Fibroblast of skin of right biceps (primary cell): ENCODE measurements at places on chromosomes 12 and 14.

DNA sequence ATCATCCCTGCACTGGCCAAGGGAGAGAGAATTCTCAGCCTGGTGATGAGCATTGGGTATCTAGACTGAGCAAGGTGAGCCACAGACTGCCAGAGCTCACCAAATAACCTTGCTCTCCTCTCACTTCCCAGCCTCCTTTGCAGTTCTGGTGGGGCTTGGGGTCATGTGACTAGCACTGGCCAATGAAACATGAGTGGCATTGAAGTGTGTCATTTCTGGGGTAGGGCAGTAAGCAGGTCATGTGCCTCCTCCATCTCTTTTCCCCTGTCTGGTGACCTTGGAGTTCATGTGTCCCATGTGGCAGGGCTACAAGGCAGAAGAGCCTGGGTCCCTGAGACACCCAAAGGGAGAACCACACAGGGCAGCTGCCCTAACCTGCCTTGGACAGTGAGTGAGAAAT is 3.6 kb upstream of the KRT72 start:
- DNase-seq = no peak

DNA sequence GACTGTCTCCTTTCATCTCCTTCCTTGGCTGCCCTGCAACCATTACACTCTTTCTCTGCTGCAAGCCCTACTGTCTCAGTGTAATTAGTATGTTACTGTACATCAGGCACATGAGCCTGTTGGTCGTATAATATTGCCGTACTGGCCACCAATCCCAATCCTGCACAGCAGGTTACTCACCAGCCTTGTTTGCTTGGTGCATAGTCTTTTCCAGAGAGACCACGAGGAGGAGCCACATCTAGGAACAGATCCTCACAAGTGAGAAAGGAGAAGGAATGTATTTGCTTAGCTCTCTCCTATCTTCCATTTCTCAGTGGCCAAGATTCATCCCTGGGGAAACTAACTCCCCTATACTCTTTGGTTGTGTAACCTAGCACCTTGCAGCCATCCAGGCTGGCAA is 33.0 kb upstream of the BICDL1 start:
- no peak for DNase-seq

DNA sequence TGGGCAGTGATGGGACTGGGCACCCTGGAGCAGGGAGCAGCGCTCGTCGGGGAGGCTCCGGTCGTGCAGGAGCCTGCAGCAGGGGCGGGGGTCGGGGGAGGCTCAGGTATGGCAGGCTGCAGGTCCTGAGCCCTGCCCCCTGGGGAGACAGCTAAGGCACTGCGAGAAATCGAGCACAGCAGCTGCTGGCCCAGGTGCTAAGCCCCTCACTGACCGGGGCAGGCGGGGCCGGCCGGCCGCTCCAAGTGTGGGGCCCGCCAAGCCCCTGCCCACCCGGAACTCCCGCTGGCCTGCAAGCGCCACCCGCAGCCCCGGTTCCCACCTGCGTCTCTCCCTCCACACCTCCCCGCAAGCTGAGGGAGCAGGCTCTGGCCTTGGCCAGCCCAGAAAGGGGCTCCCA is 326.8 kb upstream of the TMTC1 start:
- DNase-seq = no peak

- DNase-seq = no peak
Measured at GRCh38 chr12:127025545-127025944, 1241.4 kb upstream of the TMEM132C start.

DNA sequence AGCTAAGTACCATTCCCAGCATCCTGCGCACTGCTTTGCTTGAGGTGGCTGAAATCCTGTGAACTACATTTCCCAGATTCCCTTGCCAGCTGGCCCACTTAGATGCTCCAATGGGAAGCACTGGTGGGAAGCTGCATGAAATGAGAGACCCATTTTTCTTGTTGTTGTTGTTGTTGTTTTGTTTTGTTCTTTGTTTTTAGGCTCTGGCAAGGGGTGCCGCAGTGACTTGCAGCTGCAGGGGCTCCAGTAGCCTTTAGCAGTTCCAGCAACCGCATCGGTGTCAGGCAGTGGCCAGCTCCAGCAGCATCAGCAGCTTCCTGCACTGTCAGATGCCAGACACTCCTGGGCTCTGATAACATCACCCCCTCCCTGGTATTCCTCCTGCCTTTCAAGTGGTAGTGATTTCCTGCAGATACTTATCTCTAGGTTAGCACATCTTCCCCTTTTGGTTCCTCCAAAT is 8.8 kb upstream of the EGLN3 start:
- DNase-seq = no peak

DNA sequence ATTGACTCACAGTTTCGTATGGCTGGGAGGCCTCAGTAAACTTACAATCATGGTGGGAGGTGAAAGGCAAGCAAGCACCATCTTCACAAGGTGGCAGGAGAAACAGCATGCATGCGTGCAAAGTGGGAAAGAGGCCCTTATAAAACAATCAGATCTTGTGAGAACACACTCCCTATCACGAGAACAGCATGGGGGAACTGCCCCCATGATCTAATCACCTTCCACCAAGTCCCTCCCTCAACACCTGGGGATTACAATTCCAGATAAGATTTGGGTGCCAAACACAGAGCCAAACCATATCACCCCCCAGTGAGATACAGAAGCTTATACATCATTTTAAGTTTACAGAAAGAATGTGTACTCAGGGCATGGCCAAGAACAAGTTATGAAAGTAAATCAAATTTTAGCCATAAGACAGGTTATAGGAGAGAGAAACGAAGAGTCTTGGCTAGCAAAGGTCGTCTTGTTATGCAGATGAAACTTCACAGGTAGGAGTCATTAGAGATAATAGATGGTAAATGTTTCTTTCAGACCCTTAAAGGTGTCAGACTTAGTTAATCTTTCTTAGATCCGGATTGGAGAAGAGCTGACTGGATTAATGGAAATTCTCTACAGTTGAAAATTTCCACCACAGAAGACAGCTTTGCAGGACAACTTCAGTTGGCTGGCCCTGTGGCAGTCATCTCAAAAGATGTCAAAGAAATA is 79.8 kb upstream of the SEL1L start:
- no peak for DNase-seq
